Ascending aorta (tissue), 2 donors: ENCODE measurements at places on chromosomes 13 and 19. TPM values are rescaled to one million over a fixed set of nuclear protein-coding genes. Genes with fewer than 3 reads are reported as not detected.

MEIOSIN gene
- not detected for total RNA-seq

FCGBP gene
- 21.2 TPM for total RNA-seq

ZNF493 gene
- 13.0 TPM for total RNA-seq

SCEL gene
- not detected for total RNA-seq

GRCh38 chr19:55622242-55622969 lies 2.0 kb downstream of the ZNF784 start:
- no peak for DNase-seq

DNA sequence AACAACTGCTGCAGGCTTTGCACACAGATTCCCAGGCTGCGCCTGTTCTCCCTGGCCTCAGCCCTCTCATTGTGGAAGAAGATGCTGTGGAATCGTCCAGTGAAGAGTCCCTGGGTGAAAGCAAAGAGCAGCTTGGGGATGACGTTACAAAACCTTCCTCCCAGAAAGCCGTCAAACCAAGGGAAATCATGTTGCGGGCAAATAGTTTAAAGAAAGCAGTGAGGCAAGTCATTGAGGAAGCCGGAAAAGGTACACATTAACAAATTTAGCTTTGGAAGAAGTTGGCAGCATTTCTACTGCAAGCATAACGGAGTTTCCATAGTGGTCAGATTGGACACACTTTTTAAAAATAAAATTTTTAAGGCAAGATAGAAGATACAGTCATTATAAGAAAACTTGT lies 82.9 kb upstream of the AKAP11 start:
- DNase-seq = no peak

GRCh38 chr13:85419611-85420010 lies 379.6 kb downstream of the SLITRK6 start:
- no peak for DNase-seq

- no peak for DNase-seq
Measured at GRCh38 chr19:33487901-33488800, 33.4 kb downstream of the PEPD start.

GRCh38 chr13:46728777-46729176 lies 68.2 kb downstream of the ESD start:
- DNase-seq = no peak

DNA sequence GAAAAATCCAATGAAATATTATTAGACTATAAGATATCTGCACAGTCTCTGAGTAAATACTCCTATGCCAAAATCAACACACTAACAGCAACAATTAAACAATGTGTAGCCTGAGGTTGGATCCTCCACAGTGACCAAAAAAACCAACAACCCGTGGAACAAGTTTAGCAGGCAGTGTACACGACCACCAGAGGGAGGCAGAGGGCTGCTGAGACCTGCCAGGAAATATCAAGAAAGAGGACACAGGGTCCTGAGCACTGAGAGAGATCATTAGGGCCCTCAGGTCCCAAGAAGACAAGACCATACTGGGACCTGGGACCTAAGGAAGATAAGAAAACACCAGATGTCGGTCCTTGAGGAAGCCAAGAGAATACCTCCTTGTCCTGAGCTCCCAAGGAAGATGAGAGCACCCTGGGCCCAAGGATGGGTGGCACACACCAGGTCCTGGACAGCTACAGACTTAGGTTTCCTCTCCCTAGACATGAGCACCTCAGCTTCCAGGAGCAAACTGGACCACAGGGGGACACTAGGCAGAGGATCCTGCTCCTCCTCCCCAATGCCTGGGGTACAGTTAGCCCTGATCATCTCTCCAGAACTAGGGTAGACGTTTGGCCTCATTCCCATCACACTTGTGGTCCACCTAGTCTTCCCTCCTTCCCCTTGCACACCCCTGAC lies 822 bp upstream of the ZNF274 start:
- DNase-seq = no peak

DNA sequence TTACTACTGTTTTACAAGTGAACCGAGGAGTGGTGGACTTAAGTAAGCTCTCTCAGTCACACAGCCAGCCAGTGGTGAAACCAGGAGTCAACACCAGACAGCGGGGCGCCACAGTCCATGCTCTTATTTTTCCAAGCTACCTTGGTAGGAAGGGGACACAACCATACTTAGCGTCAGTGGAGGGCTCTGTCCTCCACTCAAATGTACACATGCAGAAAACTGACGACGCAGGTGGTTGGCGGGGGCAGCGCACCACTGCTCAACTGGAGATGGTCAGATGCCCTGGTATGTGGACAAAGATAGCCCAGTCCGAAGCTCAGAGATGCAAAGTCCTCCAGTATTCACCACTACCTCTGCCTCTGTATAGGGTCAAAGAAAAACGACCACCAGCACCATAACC lies 1.1 kb downstream of the ZNF667 start:
- DNase-seq = no peak

- no peak for DNase-seq
Measured at GRCh38 chr13:32205431-32206096, 109.6 kb downstream of the ZAR1L start.

GRCh38 chr13:28533441-28534166 lies 38.7 kb upstream of the FLT1 start:
- DNase-seq = no peak

DNA sequence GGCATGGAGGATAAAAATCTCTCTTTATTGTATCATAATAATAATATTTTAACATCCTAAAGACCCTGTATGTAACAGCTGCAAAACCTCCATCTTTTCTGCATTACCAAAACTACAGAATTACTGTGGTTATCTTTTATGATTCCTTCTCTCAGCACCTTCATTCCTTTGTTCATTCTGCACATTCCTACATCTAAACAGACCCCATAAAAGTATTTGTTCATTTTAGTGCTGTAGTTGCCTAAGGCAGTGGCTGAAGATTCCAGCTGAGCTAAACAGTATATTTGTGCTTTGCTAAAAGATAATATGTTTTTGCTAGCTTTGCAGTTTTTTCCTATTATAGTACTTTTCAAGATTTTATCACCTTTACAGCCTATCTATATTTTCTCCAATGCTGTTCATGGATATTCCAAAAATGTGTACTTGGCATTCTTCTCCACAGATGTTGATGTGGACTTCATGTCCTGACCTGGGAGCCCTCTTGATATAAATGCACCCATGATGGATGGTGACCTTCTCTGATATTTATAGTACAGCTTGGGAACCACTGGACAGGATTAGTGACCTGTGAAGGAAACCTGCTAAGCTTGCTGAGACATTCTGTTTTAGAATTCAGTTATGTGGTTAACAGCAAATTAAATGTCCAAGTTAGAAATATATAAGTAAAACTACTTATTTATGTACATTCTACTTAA lies 2832.9 kb upstream of the PCDH20 start:
- no peak for DNase-seq

DNA sequence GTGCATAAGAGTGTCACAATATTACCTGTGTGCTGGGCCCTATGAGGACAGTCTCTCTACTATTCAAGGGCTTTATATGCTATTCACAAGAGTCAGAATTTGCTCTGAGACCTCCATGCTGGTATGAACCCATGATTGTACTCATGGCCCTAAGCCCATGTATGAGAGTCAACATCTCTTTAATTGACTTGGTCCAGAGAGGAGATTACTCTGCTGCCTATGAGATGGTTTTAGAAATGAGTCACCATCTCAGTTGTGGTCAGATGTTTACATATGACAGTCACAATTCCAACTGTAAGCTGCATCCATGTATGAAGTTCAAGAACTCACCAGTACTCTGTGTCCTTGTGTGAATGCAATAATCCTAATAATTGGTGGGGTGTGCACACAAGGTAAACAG lies 19.9 kb upstream of the ZNF208 start:
- no peak for DNase-seq
